Anterior cingulate cortex (tissue), 58 donors: ENCODE measurements at places on chromosomes 16 and 17.

- no peak for DNase-seq
Observed at GRCh38 chr16:81275064-81275532, 36.6 kb downstream of the BCO1 start.

DNA sequence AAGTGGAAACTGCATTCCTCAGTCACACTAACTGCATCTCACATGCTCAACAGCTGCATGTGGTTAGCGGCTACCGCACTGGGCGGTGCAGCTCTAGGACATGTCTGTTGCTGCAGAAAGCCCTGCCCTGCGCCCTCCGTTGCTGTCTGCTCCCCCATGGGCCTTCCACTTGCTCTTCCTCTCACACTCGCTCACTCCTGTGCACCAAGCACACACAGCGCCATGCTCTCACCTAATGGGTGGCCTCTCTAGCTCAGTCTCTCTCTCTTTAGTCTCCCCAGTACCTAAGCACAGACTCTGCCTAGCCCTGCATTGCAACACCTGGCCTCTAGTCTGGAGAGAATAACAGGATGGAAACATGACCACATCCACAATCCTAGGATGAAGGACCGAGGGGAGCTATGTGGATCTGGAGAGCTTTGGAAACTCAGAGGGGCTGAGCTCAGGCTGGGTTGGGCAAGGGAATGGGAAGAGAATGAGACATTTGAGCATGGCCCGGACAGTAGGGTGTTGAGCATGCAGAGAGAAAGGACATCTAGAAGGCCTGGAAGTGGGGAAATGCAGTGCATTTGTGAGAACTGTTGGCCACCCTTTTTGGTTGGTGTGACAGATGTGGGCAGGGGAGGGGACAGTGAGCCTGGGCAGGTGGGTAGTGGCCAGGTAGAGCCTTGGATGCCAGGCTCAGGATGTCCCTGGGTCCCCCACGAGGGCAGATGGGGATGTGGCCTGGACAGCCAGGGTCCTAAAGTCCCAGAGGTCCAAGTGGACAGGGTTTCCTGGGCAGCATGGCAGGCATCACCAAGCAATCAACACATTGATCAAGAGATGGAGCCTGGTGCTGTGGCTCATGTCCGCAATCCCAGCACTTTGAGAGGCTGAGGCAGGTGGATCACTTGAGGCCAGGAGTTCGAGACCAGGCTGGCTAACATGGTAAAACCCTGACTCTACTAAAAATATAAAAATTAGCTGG lies 16.1 kb downstream of the SGCA start:
- no peak for DNase-seq

- no peak for DNase-seq
Observed at GRCh38 chr16:58493756-58494431, 6.0 kb upstream of the NDRG4 start.

GRCh38 chr17:19546289-19547065 lies 12.8 kb downstream of the SLC47A1 start:
- no peak for DNase-seq

GRCh38 chr16:11105038-11105903 lies 150.7 kb downstream of the SOCS1 start:
- no peak for DNase-seq

DNA sequence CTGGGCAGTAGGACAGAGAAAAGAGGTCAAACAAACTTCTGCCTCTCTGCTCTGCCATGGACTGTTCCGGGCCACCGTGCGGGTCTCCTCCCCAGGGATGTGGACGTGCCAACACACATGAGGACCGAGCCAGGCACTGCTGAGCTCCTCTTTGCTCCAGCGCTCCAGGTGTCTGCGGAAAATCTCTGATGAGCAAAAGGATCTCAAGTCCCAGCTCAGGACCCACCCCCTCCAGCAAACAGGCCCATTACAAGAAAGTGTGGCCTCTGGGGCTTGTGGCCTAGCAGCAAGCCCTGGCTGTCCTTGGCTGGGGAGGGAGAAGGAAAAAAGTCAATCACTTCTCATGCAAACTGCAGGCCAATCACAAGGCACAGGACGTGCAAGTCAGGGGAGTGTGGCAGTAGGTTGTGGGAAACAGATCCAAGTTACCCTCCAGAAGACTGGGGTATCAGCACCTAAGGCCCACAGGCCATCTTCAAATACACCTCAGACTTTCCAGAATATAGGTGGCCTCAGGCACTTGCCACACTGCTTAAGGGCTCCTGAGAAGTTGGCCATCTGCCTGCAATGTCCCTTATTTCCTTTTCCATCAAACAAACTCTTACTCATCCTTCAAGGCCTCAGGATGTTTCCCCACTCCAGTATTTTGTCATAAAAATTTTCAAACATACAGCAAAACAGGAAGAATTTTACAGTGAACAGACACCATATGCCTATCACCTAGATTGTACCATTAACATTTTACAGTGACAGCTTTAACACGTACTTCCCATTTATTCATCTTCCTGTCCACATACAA lies 36.0 kb upstream of the SREBF1 start:
- no peak for DNase-seq

DNA sequence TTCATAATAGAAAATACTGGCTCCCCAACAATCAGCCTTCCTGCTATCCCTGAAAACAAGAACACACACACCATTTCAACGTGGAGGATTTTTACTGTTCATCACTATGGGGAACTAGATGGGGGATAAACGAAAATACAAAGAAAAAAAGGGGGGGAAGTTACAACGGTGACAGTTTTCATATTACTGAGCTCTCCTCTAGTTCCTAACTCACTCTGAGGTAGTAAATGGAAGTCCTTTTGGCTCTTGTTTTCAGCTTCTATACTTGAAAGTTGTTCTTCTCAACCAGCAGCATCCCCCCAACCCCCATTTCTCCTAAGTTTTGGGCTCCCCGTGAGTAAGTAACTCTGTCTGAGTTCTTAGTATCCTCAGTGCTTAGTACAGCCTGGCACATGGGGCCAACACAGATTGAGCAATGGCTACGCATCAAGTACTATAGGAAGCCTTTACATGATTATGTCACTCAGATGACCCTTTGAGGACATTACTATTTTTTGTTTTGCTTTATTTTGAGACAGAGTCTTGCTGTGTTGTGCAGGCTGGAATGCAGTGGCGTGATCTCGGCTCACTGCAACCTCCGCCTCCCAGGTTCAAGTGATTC lies 4.2 kb upstream of the CORO7 start:
- no peak for DNase-seq

DNA sequence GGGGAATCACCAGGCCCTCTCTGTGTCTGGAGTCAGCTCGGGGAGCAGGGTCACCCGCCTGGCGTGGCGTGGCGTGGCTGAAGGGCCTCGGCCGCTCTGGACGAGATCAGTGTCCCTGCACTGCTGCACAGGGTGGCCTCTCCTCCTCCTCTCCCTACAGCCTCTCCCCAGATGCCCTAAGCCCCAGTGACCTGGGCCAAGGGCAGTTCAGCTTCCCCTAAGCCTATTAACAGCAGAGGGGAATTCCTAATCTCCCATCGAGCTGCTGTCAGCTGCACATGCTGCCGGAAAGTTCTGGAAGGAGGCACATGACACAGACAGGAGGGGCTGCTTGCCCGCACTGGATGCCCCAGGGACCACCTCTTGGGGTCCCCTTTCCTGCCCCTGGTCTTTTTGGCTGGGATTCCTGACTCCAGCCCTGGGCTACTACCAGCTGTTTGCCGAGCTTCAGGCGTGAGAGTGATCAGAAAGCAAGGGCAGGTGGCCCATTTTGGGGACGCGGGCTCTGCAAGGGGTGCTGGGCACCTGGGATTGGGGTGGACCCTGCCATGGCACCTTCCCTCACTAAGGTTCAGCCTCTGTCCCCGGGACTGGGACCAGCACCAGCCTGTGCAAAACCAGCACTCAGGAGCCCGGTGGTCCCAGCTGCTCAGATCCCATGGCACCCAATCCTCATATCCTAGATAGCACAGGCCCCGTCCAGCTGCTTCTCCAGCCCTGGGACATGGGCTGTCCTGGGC lies 794 bp downstream of the PDE6G start:
- no peak for DNase-seq

- DNase-seq, result no peak
Observed at GRCh38 chr16:11063448-11064201, 119.3 kb downstream of the CLEC16A start.

DNA sequence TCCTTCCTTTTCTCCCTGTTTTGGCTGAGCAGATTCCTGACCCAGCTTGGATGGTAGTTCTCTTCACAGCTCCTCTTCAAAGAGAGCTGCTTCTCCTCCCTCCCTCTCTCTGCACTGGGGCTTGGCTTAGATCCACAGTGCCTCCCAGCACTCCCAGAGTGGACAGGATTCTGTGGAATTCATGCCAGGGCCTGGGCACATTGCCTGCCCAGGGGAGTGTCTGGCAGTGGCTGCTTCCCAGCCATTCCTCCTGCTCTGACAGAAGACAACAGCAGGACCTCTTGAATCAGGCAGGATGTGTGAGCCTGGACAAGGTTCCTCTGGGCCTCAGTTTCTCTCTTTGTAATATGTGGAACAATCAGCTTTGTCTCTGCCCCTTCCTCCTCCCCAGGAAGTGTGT lies 4.5 kb upstream of the MMP28 start:
- peak; percentile 82 for DNase-seq

DNA sequence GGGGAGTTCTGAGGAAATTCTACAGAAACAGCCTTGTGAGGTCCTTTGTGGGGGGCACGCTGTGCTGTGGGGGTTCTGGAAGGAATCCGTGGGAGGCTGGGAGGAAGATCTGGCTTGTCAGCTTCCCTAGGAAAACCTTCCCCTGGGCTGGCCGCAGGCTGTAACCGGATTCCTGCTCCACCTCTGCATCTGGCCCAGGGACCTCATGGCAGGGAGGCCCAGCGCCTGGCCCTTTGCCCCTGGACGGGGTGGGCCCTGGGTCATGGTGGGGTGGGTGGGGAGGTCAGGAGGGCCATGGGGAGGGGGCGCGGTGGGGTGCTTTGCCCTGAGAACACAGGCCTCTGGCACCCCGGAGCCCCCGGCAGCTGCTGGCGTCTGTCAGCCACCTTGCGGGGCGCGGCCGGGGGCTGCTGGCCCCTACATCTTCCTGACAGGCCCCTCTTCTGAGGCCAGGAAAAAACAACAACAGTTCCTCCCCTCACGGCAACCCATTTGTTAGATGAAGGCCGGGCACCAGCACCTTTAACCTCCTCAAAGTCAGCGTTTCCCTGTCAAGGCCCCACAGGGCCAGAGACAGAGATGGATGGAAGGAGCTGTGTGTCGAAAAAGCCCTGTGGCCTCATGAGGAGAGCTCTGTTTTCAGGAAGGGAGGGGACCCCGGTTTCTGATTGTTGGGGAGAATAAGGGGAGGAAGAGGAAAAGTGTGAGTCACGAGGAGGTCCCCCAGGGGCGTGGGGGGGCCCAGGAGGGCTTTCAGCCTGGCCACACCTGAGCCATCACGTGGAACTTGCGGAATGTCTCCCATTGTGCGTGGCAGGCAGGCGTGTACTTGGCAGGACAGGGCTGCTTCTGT lies 3.6 kb upstream of the MEOX1 start:
- DNase-seq, result no peak

DNA sequence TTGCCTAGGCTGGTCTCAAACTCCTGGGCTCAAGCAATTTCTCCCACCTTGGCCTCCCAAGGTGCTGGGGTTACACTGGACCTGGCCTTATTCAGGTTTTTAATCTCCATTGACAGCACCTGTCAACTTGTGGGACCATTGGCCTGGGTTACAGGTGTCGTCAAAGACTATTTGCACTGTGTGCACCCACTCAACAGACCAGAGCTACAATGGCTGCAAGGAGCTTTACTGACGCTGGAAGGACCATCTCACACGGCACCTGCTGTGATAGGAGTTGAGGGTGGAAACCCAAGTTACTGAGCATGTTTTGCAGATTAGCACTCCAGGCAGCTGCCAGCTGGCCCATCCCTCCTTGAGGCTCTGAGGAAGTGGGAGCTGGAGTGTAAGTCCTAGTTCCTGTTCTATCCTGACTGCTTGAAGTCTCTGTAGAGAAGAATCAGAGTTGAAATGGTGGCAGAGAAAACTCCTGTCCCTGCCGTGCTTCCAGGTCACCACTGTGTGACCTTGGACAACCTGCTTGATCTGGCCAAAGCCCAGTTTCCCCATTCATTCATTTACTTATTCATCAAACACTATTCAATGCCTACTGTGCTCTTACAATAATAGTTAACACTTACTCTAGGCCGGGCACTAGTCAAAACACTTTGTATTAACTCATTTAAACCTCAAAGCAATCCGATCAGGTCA lies 42.4 kb upstream of the LONP2 start:
- DNase-seq, result no peak

GRCh38 chr17:80673152-80673920 lies 128.7 kb downstream of the RPTOR start:
- no peak for DNase-seq

- no peak for DNase-seq
Observed at GRCh38 chr16:12819126-12820117, 15.7 kb upstream of the CPPED1 start.

GRCh38 chr16:46929378-46930332 lies 43.8 kb downstream of the DNAJA2 start:
- no peak for DNase-seq

DNA sequence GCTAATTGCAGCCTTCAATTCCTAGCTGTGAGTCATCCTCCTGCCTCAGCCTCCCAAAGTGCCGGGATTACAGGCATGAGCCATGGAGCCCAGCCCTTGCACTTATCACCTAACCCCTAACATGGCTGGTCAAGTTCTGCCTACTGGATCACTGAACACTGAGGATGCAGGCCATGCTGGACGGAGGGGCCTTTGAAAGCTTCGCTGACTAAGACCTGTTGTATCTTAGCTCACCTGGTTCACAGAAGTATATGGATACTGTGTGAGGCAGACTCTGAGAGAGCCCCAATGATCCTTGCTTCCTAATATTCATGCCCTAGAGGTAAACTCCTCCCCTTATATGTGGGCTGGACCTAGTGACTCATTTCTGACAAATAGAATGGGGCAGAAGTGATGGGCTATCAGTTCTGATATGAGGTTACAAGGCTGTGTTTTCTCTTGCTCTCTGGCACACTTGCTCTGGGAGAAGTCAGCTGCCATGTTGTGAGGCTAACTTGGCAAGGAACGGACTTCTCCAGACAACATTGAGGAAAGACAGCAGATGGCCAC lies 11.7 kb upstream of the TMIGD1 start:
- no peak for DNase-seq

GRCh38 chr16:518858-519257 lies 8.7 kb upstream of the CAPN15 start:
- DNase-seq, result no peak

- DNase-seq, result no peak
Observed at GRCh38 chr17:82883419-82884031, 43.7 kb upstream of the ZNF750 start.

GRCh38 chr16:18983565-18984434 lies at the start of gene TMC7:
TMC7 (plus strand) TSS chr16:18983934; CDS start chr16:18984064, 130 bp downstream.
- DNase-seq, result peak; percentile 85

- DNase-seq, result no peak
Observed at GRCh38 chr17:48219617-48220016, 112.1 kb downstream of the SNX11 start.
